ENCODE measurements at places on chromosomes 1 and 21. TPM values are rescaled to one million over a fixed set of nuclear protein-coding genes. Genes with fewer than 3 reads are reported as not detected.

The IRF6 gene
- polyA plus RNA-seq, result 6.1 TPM

The TEKT2 gene
- polyA plus RNA-seq, result 0.62 TPM

The NEXN gene
- polyA plus RNA-seq, result 291 TPM

The CDC14A gene
- 3.8 TPM for polyA plus RNA-seq

The PTPN7 gene
- 0.62 TPM for polyA plus RNA-seq

The CYP4A22 gene
- polyA plus RNA-seq, result not detected

The LEMD1 gene
- not detected for polyA plus RNA-seq

The S100A16 gene
- 77.3 TPM for polyA plus RNA-seq

The AMY1B gene
- polyA plus RNA-seq, result not detected

The ANGPTL7 gene
- polyA plus RNA-seq, result 0.83 TPM

The RHCE gene
- 1.1 TPM for polyA plus RNA-seq

The PLEKHG5 gene
- polyA plus RNA-seq, result 8.2 TPM

The PLCH2 gene
- 3.4 TPM for polyA plus RNA-seq

The MAP3K21 gene
- polyA plus RNA-seq, result 1.1 TPM

The RIIAD1 gene
- polyA plus RNA-seq, result 2.2 TPM

The LEPR gene
- polyA plus RNA-seq, result 9.0 TPM

The SERTAD4 gene
- polyA plus RNA-seq, result 5.3 TPM

The LYPD8 gene
- not detected for polyA plus RNA-seq

The NPHS2 gene
- polyA plus RNA-seq, result not detected

The LCE5A gene
- polyA plus RNA-seq, result not detected

The ILDR2 gene
- polyA plus RNA-seq, result 2.4 TPM

The SLC9C2 gene
- not detected for polyA plus RNA-seq

The PHLDA3 gene
- 20.7 TPM for polyA plus RNA-seq

The REG4 gene
- not detected for polyA plus RNA-seq

The CXADR gene
- 0.92 TPM for polyA plus RNA-seq

The FPGT gene
- polyA plus RNA-seq, result 10.6 TPM

The HSD3B1 gene
- 0.41 TPM for polyA plus RNA-seq

The SPOCD1 gene
- 0.75 TPM for polyA plus RNA-seq

The CYP4A11 gene
- polyA plus RNA-seq, result not detected

The LAX1 gene
- 0.09 TPM for polyA plus RNA-seq

The AQP10 gene
- polyA plus RNA-seq, result not detected

The HEATR1 gene
- polyA plus RNA-seq, result 14.9 TPM

The PFKL gene
- polyA plus RNA-seq, result 67.9 TPM

The GPR25 gene
- not detected for polyA plus RNA-seq

The WNT2B gene
- 3.4 TPM for polyA plus RNA-seq

The SPRR2F gene
- polyA plus RNA-seq, result not detected

The BATF3 gene
- 1.5 TPM for polyA plus RNA-seq

The CGN gene
- polyA plus RNA-seq, result 1.9 TPM

The RNU1-3 gene
- polyA plus RNA-seq, result not detected

The CD247 gene
- 0.43 TPM for polyA plus RNA-seq

The GRIK1 gene
- polyA plus RNA-seq, result 0.39 TPM

The OR2T3 gene
- polyA plus RNA-seq, result not detected

Data from muscle of leg (tissue), 16 donors.